ENCODE measurements at places on chromosomes 5 and 9. TPM values are rescaled to one million over a fixed set of nuclear protein-coding genes. Genes with fewer than 3 reads are reported as not detected.
A peak's percentile ranks its signal among the peaks of the same experiment; 100 is the strongest.

- DNase-seq = no peak
Observed at GRCh38 chr9:123300554-123300953, 32.2 kb upstream of the STRBP start.

- peak; percentile 55 for DNase-seq
Observed at GRCh38 chr5:106454651-106455415, 1215.9 kb downstream of the EFNA5 start.

- no peak for DNase-seq
Observed at GRCh38 chr5:72179816-72180440, 72.7 kb downstream of the MAP1B start.

Gene INSYN2B
- total RNA-seq = 0.24 TPM

Gene TMEM8B
- total RNA-seq = 6.8 TPM

Gene DNAI1
- total RNA-seq = 0.13 TPM

All from myocyte (in vitro differentiated cells).